ENCODE measurements at places on chromosomes 4 and X.

- no peak for DNase-seq
These were observed 17.2 kb downstream of the RHOH start for GRCh38 chr4:40214038-40214437.

DNA sequence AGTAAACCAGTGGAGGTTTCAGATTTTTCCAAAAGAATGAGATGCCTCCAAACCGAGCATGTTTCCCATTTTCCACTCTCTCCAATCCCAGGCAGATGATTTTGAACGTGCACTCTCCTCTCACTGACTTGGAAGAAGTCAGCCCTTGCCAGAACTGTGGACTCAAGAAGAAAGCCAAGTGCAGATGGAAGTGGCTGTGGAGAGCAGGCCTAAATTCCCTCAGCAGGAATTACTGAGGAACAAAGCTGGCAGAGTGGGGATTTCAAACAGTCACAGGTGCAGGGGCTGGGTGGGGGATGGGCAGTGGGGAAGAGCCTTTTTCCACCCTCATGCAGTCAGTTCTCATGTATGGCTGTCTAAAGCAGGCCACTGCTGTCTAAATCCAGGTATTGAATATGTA is 83.5 kb upstream of the PLAC1 start:
- no peak for DNase-seq

DNA sequence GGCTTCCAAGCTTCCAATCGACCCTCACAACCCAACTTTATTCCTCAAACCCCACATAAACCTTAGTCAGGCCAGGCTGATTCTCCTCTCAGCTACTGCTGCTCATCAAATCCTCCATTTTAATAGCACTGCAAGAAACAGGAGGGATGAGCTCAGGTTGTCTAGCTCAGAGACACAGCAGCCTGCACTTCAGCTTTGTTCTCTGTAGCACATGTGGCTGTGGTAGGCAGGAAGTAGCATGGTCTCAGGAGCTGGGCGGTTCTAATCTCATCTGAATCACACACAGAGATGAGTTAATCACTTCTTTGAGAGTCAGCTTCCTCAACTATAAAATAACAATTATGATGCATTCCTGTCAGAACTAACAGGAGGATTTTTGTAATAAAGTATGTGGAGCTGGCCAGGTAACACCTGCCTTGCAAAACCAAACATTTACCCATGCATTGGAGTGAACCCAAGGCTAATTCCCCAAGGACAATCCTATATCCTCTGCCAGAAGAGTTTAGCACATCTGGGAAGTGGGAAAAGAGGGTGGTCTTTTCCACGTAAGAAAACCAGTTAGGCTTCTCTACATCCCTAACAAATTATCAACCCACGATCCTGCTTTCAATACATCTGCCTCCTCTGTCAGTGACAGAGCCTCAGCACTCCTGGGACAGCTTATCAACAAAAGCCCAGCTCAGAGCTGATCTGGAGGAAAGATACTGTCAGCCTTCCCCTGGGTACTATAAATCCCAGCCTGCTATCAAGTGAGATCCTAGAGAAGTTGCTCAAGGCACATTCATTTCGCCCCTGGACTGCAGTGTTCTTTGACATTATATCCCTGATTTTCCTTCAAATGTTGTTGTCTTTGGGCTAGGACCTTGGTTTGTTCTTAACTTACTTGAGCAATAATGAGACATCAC is 32.8 kb downstream of the ELOVL6 start:
- peak; percentile 32 for DNase-seq

- no peak for DNase-seq
These were observed 2.3 kb downstream of the CLCN4 start for GRCh38 chrX:10159145-10159468.

GRCh38 chr4:123878976-123879375 is 482.4 kb downstream of the SPRY1 start:
- DNase-seq, result no peak

DNA sequence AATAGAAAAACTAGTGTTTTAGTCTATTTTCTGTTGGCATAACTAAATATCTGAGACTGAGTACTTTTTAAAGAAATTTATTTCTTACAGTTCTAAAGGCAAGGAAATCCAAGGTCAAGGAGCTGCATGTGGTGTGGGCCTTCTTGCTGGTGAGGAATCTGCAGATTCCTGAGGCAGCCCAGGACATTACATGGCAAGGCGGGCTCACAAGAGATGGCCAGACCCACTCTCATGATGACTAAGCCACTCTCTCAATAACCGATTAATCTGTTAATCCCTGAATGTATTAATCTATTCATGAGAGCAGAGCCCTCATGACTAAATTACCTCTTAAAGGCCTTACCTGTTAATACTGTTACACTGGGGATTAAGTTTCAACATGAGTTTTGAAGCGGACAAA is 340.8 kb downstream of the GRXCR1 start:
- DNase-seq, result no peak

DNA sequence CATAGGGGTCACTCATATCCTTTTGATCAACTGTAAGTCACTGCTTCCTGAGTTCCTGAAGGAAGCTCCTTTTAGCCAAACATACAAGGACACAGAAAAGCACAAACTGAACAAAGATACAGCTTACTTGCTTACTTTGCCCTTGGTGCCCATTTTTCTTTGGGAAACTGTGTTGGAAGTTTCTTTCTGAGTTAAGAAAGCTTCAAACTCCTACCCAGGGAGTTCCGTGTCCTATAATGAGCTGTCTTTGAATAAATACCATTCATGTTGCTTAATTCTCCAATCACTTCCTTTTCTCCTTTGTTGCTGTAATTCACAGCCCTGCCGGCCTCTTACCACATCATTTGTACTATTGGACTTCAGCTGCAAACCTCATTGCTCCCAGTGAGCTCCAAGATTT is at the start of gene ADH4:
Gene ADH4, minus strand, starts transcription at position 228 of the 400 bp plus-strand sequence. Its CDS starts 75 bp downstream, at position 153.
- DNase-seq, result no peak

GRCh38 chr4:166882221-166882620 is 352.1 kb downstream of the SPOCK3 start:
- DNase-seq, result no peak

- DNase-seq, result no peak
These were observed 80.1 kb downstream of the RCHY1 start for GRCh38 chr4:75434105-75434504.

GRCh38 chrX:110258552-110258951 is 59.3 kb downstream of the AMMECR1 start:
- no peak for DNase-seq

DNA sequence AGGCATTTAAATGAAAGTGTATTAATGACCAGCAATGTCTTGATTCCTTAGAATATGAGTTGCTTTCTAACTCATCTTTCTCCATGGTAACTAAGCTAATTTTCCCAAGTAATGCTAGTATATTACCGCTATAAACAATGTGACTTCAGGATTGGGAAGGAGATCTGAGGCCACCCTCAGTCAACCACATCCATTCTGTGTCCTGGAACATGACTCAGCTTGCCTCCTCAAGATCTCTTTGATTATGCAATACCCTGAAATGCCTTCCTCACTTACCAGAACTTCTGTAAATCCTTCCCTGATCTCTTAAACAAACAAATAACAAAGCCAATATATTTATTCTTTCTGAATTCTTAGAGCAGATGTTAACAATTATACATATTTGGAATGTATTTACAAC is 1495.5 kb downstream of the PCDH18 start:
- no peak for DNase-seq

DNA sequence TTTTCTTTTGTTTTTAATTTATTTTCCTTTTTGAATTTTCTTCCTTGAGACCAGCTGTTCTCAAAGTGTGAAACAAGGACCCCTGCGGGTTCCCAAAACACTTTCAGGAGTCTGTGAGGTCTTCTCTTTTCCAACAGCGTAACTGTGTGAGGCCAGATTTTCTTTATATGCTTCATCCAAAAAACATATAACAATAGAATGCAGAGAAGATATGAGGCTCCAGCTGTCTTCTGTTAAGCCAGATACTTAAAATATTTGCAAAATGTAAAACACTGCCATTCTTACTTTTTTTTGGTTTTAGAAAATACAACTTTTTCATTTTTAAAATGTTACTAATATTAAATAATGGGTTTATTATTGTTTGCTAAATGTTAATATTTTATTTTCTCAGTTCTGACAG is 27.8 kb downstream of the USP38 start:
- no peak for DNase-seq

DNA sequence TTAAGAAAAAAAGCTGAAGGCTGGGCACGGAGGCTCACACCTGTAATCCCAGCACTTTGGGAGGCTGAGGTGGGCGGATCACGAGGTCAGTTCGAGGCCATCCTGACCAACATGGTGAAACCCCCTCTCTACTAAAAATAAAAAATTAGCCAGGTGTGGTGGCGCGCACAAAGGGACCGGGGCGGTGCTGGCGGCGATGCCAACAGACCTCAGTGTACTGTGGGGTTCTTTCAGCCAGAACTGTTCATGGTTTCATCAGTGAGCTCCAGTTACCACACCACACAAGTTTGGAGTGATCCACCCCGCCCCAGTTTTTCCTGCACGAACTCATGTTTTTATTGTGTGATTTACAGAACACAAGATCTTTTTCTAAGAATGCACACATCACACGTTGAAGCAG is 21.2 kb upstream of the IRAK1 start:
- no peak for DNase-seq

DNA sequence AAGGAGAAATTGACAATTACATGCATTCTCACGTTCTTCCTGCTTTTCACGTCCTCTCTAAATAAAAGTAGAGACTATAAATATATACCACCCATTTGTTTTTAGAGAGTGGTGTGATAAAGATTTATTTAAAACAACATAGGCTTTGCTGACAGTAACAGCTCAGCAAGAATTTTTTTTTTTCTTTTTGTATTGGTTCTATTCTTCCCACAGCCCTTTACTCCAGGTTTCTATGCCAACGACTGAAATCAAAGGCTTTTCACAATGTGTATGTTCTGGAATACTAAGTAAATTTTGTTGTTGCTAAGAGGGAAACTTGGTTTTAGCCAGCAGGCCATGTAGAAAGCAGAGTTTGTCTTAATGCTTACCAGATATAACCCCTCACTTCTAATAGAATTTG is 43.4 kb downstream of the MAOA start:
- no peak for DNase-seq

DNA sequence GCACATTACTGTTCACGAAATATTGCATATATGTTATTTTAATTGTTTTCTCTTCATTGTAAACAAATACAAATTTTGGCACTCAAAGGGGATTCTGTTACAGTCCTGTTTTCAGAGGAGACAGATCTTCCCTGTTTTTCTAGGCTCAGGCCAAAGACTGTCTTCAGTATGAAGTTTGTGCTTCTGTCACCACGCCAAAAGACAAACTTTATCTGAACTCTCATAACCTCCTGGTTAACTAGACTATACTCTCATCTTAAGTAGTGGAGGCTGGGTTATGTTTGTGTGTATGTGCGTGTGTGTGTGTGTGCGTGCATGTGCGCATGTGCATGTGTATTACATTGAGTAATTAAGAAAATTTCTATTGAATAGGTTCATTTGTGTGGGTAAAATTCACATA is 676.8 kb upstream of the HS3ST1 start:
- no peak for DNase-seq

DNA sequence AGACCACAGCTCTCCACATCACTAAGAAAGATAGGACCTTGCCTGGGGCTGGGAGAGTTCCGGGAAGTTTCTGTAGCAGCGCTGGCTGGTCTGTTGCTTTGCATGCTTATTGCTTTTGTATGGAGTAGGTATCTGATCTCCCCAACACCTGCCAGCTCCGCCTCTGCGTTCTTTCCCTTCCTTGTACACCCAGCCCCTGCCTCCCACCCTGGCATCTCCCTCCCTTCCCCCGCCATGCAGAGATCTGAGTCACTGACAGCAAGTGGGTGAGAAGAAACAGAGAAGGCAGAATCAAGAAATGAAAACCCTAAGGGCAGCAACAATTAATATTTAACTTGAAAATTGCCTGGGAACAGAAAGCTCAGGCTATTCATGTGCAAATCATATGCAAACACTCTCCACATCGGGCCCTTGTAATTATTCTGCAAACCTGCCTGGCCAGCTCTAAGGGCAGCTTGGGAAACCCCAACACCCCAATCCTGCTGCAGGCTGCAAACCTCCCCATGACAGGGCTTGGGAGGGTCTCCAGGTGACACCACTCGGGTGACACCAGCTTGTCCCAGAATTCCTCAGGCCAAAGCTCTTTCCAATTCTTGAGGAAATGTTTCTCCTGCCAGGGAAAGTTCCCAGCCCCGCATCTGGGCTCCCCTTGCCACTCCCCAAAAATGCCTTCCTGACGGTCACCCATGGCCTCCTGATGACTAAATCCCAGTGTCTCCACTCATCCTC is 257.2 kb downstream of the FBXW7 start:
- no peak for DNase-seq

- no peak for DNase-seq
These were observed 179.1 kb downstream of the GC start for GRCh38 chr4:71604785-71605184.

- DNase-seq, result no peak
These were observed 539.6 kb upstream of the PRKX start for GRCh38 chrX:4253092-4253491.

GRCh38 chr4:152598454-152598853 is 62.6 kb upstream of the FBXW7 start:
- no peak for DNase-seq

Measured in stimulated activated CD8-positive, alpha-beta memory T cell treated with anti-CD3 and anti-CD28 coated beads, Interleukin-12 subunit alpha, Interleukin-12 subunit beta, amount 100 ng/mL, for 1 hour (primary cell).